ENCODE measurements at places on chromosomes 3 and 15.

GRCh38 chr3:61908382-61908781 is 347.0 kb downstream of the PTPRG start:
- no peak for DNase-seq

- no peak for DNase-seq
These were observed 2.0 kb upstream of the PAK2 start for GRCh38 chr3:196737655-196738054.

GRCh38 chr15:83643201-83643600 is 10.7 kb upstream of the ADAMTSL3 start:
- DNase-seq = no peak

DNA sequence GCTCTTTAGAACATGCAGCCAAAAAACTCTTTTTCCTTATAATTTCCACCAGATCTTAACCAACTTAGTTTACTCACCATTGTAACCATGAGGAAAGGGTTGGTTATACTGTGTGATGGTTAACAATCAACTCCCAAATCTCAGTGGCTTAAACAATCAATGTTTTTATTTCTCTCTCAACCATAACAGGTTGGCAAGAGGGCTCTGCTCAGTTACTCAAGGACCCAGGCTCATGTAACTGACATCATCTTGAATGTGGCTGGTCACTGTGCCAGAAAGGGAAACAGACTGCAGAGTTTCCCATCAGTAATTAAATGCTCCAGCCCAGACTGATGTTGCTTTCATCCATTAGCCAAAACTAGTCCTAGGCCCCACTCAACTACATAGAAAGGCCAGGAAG is 69.0 kb downstream of the ANKRD28 start:
- no peak for DNase-seq

DNA sequence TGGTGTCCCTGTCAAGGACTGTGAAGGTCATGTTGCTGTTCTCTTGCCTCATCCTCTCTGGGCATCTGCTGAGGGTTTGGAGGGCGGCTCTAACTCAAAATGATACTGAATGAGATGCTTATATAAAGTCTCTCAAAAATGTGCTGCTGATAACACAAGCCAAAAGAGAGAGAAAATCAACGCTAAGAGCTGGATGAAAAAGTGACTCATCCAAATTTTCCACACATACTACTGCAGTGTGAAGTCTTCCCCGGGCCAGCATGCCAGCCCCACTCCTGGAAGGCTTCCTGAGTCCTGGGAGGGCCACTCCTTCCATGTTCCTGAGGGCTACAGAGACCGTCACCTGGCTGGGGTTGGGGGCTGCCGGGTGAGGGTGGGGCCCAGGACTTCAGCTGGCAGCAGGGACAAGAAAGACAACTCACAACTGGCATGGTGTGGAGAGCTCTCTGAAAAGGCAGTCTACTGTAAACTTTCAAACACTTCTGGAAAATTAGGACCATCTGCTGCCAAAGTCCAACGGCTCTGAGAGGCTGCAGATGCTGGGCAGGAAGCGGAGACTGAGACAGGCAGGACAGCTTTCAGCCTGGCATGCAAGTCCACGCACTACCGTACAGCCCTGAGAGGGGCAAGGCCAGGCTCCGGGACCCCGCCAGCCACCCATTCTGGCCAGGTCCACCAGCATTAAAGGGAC is 200.3 kb downstream of the ADAMTS17 start:
- no peak for DNase-seq

DNA sequence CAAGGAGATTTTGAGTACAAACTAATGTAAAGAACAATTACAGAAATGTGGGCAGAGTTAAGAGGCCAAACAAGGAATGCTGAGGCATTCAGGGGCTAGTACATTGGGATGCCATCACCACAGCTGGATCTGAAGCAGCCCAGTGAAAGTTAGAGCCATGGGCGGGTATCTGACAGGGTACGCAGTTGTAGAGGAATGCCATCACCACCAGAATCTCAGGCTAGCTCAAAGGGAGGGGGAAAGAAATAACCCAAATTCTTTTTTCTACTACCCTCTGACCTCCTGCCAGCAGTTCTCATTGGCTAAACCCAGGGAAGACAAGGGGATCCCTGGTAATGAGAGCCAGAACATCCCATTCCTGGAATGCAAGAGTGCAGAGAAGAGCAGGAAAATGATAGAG is 9.0 kb upstream of the TSC22D2 start:
- no peak for DNase-seq

- peak; percentile 8 for DNase-seq
These were observed 204.9 kb downstream of the CNTN4 start for GRCh38 chr3:2303566-2303965.

- no peak for DNase-seq
These were observed 57.8 kb downstream of the RIOX2 start for GRCh38 chr3:97914388-97914787.

DNA sequence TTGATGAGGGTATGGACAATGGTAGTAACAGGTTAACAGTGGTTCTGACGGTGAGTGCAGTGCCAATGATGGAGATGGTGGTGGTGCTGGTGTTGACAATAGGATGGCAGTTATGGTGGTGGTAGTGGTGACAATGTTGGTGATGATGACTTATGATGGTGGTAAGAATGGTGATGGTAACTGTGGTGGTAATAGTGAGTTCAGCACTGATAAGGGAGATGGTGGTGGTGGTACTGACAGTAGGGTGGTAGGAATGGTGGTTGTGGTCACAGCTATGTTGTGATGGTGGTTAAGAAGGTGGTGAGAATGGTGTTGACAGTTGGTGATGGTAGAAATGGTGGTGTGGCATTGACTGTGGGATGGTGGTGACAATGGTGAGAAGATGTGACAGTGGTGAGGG is 13.4 kb upstream of the INSYN1 start:
- no peak for DNase-seq

GRCh38 chr3:87468235-87468634 is 191.9 kb upstream of the POU1F1 start:
- DNase-seq = no peak

DNA sequence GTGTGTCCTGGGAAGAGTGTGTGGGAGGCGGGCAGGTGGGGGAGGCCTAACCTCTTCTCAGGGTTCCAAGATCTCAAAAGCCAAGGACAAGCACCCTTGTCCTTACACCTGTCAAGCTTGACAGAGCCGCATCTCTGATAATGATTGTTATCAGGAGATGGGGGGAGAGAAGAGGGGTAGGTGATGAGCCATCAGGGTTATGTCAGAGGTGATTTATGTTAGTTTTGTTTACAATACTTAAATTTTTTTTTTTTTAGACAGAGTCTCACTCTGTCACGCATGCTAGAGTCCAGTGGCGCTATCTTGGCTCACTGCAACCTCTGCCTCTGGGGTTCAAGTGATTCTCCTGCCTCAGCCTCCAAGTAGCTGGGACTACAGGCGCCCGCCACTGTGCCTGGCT is 7.4 kb upstream of the NCBP2 start:
- DNase-seq = no peak

DNA sequence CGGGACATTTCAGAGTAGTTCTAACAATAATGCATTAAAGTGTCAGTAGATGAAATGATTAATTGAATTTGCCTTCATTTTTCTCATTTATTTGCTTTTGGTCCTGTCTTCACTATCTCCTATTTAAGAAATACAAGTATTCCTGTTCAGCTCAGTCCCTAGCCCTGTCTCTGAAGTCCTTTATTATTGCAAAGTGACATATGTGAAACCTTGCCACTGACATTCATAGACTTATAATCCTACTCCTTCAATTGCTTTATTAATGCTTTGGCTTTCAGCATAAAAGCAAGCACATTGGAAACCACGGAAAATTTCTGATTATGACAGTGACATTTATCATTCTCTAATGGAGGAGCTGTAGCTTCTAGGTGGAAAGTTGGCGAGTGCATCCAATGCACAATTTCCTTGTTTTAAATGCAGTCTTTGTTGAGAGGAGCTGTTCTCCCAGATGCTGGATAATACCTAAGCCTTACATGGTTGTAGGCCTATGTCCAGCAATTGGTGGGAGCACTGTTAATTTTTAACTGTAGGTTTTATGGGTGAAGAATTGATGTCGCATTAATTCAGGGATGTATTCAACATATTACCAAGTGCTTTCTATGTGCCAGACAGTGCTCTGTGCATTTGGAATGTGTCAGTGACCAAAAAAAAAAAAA is 337.8 kb downstream of the FEZF2 start:
- no peak for DNase-seq

- DNase-seq = no peak
These were observed 222.1 kb upstream of the ADAMTS9 start for GRCh38 chr3:64909757-64910467.

DNA sequence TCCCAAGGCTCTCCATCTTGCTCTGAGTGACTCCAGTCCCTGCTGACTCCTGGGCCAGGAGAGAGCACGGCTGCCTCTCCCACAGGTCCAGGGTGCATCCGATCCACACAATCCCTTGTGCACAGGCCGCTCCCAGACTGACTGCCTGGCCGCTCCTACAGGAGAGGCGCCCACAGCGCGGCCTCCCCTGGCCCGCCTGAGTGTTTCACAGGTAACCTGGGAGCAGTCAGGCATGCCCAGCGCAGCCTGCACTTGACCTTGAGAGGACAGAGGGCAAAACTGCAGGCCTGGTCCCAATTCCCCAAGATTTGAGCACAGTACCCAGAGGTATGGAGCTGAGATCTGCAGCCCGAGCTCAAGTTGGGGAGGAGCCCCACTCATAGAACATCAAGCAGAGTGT is 490.2 kb downstream of the CNTN6 start:
- no peak for DNase-seq

DNA sequence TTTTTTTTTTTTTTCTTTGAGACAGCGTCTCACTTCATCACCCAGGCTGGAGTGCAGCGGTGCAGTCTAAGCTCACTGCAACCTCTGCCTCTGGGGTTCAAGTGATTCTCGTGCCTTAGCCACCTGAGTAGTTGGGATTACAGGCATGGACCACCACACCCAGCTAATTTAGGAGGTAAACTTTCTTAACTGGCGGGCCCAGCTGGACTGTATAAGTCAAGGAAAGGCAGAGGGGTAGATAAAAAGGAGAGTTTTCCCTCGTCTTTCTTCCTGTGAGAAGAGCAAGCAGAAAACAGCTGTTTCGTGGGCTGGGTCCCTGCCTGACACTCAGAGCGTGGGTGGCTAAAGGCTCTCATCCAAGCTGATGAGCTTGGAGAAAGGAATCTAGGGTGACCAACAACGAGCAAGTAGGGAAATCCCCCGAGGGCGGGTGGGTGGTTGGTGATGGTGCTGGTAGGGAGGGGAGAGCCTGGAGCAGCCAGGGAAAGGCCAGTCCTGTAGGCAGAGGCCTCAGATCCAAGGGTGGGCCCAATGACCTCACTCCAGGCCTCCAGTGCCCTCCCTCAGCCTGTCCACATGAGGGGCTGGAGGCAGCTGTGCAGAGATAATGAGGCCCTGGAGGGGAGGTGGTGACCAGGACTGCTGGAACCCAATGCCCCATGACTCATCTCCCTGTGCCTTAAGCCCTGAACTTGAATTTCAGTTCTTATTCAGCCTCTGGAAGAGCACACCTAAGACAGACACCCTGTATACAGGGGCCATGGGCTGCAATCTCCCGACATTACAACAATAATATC is 43.1 kb upstream of the LIMD1 start:
- no peak for DNase-seq

- no peak for DNase-seq
These were observed 722 bp upstream of the POGLUT1 start for GRCh38 chr3:119468041-119468440.

- DNase-seq = no peak
These were observed 60.4 kb downstream of the TFG start for GRCh38 chr3:100769693-100770092.

GRCh38 chr15:79380755-79381497 is 51.2 kb upstream of the MINAR1 start:
- peak; percentile 78 for DNase-seq

- DNase-seq = no peak
These were observed 8.6 kb upstream of the TP63 start for GRCh38 chr3:189622629-189623028.

GRCh38 chr3:128491941-128492670 is 895 bp downstream of the GATA2 start:
- DNase-seq = no peak

GRCh38 chr3:184322731-184323487 is 8.5 kb downstream of the EIF4G1 start:
- DNase-seq = no peak

DNA sequence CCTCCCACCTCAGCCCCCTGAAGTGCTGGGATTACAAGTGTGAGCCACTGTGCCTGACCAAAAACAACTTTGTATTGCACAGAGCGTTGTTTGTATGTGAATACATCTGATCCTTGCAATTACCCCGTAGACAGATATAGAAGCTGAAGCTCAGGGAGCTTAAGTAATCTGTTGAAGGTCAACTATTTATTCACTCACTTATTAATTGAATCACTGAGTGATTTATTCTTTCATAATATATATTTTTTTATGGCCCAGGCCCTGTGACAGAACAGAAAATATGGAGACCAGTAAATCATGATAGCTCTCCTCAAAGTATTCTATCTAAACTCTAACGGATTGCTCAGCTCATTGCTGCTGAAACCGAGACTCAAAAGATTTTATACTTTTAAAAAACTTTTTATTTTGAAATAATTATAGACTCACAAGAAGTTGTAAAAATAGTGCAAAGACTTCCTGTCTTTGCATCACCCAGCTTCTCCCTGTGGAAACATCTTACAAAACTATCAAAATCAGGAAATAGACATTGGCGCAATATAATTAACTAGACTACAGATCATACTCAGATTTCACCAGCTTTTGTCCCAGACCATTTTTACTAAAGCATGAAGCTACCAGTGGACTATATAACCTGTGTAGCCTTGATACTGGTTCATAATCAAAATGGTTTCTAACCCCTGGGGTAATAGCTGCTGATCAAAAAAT is 466.1 kb downstream of the PDCD6IP start:
- no peak for DNase-seq

- DNase-seq = no peak
These were observed 38.5 kb upstream of the TFRC start for GRCh38 chr3:196120291-196120951.

- no peak for DNase-seq
These were observed 67.8 kb downstream of the PLXNA1 start for GRCh38 chr3:127050733-127051132.

DNA sequence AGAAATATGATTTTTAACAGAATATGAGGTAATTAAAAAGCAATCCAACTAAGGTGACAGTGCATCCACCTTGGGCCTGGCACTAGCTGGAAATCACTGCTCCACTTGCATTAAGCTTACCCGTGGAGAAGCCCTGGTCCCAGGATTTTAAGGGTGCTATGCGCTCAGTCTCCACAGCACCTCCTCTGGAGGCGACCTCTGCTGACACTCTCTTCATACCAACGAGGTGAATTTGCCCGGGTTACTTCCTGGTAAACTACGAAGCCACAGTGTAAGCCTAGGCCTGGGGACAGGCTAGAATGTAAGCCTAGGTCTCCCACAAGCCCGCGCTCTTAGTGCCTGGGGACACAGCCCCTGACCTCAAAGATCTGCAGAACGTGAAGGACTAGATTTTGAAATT is 793 bp downstream of the APOD start:
- DNase-seq = no peak

- DNase-seq = no peak
These were observed 3.4 kb downstream of the PP2D1 start for GRCh38 chr3:20008646-20009045.

GRCh38 chr3:32816439-32817256 is 1.1 kb upstream of the TRIM71 start:
- DNase-seq = peak; percentile 98

DNA sequence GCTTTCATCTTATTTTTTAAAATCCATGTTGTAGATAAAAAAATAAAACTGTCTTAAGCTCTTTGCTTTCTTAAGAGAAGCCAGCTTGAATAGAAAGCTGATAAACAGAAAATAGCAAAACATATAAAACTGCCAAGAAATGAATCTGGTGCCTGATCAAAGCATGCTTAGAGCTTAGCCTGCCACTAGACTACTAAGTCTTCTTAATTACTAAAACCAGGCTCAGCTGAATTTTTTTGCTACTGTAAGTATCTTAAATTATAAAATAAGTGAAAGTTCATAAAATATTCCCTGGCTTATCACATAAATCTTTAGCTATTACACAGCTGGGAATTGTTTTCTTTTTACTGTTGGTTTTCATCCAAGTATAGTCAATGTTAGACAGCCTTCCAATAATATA is 803.9 kb downstream of the DIPK2A start:
- no peak for DNase-seq

Measured in HuH-7 (cell line).